ENCODE measurements at places on chromosomes 2 and 18.

- no peaks in the 10 kb centered on the region for H3K36me3 ChIP-seq
- no peaks in the 10 kb centered on the region for H3K4me1 ChIP-seq
- no peak for DNase-seq
- no peaks in the 10 kb centered on the region for H3K27me3 ChIP-seq
- no peak overlapping the region for H3K27ac ChIP-seq
Observed at GRCh38 chr2:139969323-139969722, 1189.1 kb upstream of the NXPH2 start.

- no peaks in the 10 kb centered on the region for H3K4me1 ChIP-seq
- no peak overlapping the region for H3K4me3 ChIP-seq
- DNase-seq, result no peak
- no peaks in the 10 kb centered on the region for H3K36me3 ChIP-seq
Observed at GRCh38 chr2:174635776-174636404, 38.3 kb upstream of the WIPF1 start.

GRCh38 chr2:47437287-47437686 lies 34.3 kb downstream of the MSH2 start:
- H3K27me3 ChIP-seq, result no peaks in the 10 kb centered on the region
- H3K36me3 ChIP-seq, result no peaks in the 10 kb centered on the region
- no peaks in the 10 kb centered on the region for H3K4me1 ChIP-seq

DNA sequence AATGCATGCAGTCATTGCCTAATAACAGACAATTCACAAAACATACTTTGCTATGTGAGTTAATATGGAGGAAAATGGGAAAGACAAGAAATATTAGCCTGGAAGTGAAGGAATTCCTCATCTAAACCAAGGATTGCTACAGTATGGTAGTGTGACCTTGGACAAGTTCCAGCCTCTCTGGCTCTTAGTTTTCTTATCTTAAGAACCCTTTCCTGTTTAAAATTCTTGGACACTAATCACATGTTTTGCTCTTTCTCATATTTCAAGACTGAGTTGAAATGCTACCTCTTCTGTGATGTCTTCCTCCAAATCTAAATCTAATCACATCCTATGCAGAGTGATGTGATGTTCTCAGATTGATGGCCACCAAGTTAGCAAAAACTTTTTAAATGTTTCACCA lies 20.8 kb upstream of the ADAM23 start:
- H3K27ac ChIP-seq, result no peak overlapping the region
- H3K4me3 ChIP-seq, result no peak overlapping the region
- no peaks in the 10 kb centered on the region for H3K36me3 ChIP-seq
- DNase-seq, result no peak
- H3K27me3 ChIP-seq, result no peaks in the 10 kb centered on the region

DNA sequence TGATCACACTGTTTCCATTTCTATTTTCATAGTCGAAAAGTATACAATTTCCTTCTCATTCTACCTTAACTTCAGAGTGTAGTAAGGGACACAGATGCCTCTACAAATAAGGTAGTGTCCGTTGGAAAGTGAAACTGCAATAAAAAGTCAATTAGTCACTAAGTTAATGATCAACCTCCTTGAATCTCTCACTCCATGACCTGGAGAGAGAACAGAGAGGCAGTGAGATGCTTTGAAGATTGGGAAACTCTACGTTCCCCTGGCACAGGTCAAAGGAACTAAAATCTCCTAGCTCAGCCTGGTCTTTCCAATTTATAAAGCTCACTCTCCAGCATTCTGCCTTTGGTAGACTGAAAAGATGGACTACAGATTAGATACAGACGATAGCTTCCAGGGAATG lies 153.8 kb upstream of the ACAA2 start:
- no peaks in the 10 kb centered on the region for H3K4me1 ChIP-seq
- no peak overlapping the region for H3K4me3 ChIP-seq
- no peak for DNase-seq
- H3K36me3 ChIP-seq, result no peaks in the 10 kb centered on the region
- H3K27ac ChIP-seq, result no peak overlapping the region

DNA sequence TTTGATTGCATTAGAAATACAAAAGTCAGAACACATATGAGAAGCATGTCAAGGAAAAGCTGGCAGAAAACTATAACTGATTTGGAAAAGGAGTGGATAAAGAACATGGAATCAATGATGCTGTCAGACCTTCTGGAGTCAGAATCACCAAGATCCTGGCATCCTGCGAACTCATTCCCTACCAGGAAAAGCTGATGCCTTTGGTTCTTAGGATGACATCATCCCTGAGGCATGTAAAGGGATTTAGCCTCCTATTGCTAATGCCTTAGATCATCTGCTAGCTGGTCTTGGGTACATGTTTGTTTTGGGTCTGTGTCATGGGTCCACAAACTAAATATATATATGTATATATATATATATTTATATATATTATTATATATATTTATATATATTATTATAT lies 680.7 kb downstream of the EPHA4 start:
- H3K27ac ChIP-seq, result no peak overlapping the region
- H3K4me3 ChIP-seq, result no peak overlapping the region
- no peak for DNase-seq
